Body of pancreas (tissue), 4 donors: ENCODE measurements at places on chromosomes 2 and 18. TPM values are rescaled to one million over a fixed set of nuclear protein-coding genes. Genes with fewer than 3 reads are reported as not detected.

The PDE1A gene
- 4.0 TPM for total RNA-seq

The TDRD15 gene
- total RNA-seq, result not detected

The TTC39C gene
- total RNA-seq, result 21.8 TPM

The MROH2A gene
- not detected for total RNA-seq

The PID1 gene
- 13.0 TPM for total RNA-seq

The GRHL1 gene
- total RNA-seq, result 2.0 TPM

The THADA gene
- total RNA-seq, result 41.9 TPM

The SERPINB11 gene
- not detected for total RNA-seq

The OXER1 gene
- total RNA-seq, result 4.7 TPM

The GLI2 gene
- 1.0 TPM for total RNA-seq

The AOX1 gene
- 75.0 TPM for total RNA-seq

The ANKRD30B gene
- total RNA-seq, result 5.9 TPM

The RBKS gene
- 1.0 TPM for total RNA-seq

The CDH19 gene
- total RNA-seq, result 1.3 TPM

The C18orf54 gene
- total RNA-seq, result 0.33 TPM

The ALPI gene
- total RNA-seq, result not detected

The CTDSP1 gene
- total RNA-seq, result 98.9 TPM

The GATA6 gene
- total RNA-seq, result 114 TPM

The SNED1 gene
- total RNA-seq, result 13.5 TPM

The SPATA3 gene
- not detected for total RNA-seq

The TCF23 gene
- total RNA-seq, result under 0.01 TPM

The VIL1 gene
- total RNA-seq, result 15.8 TPM

The GKN1 gene
- total RNA-seq, result not detected

The ECEL1 gene
- total RNA-seq, result not detected

The TMEM178A gene
- total RNA-seq, result 4.9 TPM

The RAX gene
- not detected for total RNA-seq

The RMC1 gene
- total RNA-seq, result 9.9 TPM

The FBXO48 gene
- total RNA-seq, result 3.0 TPM

The COL4A4 gene
- total RNA-seq, result 10.5 TPM

The REEP1 gene
- 4.0 TPM for total RNA-seq

The MAP3K19 gene
- total RNA-seq, result not detected

The TMEM17 gene
- total RNA-seq, result 3.3 TPM

The RGPD4 gene
- total RNA-seq, result not detected

The CCDC74A gene
- total RNA-seq, result 4.3 TPM

The IL36B gene
- total RNA-seq, result not detected

The ALLC gene
- not detected for total RNA-seq

The ERMN gene
- 0.26 TPM for total RNA-seq

The PKDCC gene
- 93.9 TPM for total RNA-seq

The SLC23A3 gene
- 8.2 TPM for total RNA-seq

The GPR35 gene
- total RNA-seq, result 3.4 TPM

The DSC2 gene
- 8.9 TPM for total RNA-seq

The PRKAG3 gene
- not detected for total RNA-seq

The ALKAL2 gene
- total RNA-seq, result 56.6 TPM

The LYPD1 gene
- total RNA-seq, result 1.6 TPM

The UPP2 gene
- total RNA-seq, result not detected
